Activated CD8-positive, alpha-beta memory T cell treated with anti-CD3 and anti-CD28 coated beads for 24 hours (primary cell): ENCODE measurements at places on chromosomes 5 and 9.

GRCh38 chr5:8907168-8907868 lies 638.6 kb downstream of the SEMA5A start:
- DNase-seq: no peak

DNA sequence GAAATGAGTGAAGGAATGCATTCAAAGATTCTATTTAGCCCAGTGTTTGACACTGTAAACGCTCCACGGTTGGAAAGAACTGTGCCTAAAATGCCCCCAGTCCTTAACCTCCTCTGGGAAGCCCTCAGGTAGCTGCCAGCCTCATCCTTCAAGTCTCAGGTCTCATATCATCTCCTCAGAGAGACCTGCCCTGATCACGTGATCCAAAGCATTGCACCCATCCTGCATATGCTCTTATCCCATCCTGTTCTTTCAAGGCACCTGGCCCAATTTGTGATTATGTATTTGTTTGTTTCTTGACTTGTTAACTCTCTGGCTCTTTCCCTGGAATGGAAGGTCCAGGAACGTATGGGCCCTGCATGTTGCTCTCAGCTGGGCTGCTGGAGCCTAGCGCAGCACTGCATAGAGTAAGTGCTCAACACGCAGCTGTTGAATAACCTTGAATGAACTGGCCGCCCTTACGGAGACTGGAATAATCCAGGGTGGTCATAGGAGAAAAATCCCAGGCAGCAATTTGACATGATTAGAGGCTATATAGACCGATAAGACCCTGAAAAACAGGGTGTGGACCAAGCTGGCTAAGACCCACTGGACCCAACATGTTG lies 8.7 kb downstream of the C1QTNF2 start:
- no peak for DNase-seq

DNA sequence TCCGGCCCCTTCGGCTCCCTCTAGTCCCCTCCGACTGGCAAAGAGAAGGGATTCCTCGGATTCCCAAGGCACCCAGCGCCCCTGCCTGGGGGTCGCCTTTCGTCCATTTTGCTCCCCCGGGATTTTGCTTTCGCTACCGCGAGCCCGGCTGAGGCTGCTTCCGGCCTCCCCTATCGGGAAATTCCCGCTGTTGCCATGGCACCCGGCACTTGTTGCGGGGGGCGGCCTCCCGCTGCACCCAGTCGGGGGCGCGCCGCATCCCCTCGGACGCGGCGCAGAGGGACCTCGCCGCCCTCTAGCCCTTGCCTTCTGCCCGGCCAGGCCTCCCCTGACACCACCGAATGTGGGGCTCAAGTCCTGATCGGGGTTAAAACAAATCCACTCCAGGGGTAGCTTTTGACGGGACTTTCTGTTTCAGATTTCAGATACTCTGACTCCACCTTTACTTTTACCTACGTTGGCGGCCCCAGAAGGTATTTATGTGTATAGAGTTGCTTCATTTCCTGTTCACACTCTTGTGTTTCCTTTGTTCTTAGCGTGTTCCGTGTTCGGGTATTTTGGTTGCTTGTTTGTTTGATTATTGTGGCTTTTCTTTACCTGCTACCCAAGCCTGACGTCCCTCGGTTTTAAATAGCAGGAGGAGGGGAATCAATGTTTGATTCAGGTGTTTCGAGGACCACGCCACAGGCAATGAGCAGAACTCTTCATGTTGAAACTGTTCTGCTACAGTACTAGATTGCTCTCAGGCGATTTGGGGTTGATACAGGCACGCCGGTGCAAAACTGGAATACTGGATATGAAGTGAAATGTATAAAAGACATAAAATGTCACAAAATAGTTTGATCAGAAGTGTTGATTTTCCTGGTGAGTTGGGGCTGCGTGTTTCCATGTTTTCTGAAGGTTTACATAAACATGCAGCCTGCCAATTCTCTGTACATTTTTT lies 1.5 kb downstream of the PARP8 start:
- peak; percentile 96 for DNase-seq

GRCh38 chr5:38257308-38258041 lies 884 bp upstream of the EGFLAM start:
- DNase-seq: no peak

- no peak for DNase-seq
Observed at GRCh38 chr5:137575847-137576246, 76.7 kb upstream of the SPOCK1 start.

DNA sequence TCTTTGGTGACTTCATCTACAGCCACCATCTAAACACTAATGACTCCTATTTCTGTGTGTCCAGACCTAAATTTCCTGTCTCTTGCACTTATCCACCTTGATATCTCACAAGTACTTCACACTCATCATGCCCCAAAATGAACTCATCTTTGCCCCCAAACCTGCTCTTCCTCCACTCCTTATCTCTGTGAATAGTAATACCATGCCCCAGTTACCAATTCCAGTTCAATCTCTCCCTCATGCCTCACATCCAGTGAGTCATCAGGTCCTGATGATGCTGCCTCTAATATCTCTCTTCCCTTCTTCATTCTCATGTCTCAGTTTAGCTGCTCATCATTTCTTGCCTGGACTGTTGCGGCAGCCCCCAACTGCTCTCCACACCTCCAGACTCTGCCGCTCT lies 14.9 kb upstream of the DNAJB5 start:
- no peak for DNase-seq

- no peak for DNase-seq
Observed at GRCh38 chr9:90948156-90948555, 146.5 kb downstream of the SYK start.

DNA sequence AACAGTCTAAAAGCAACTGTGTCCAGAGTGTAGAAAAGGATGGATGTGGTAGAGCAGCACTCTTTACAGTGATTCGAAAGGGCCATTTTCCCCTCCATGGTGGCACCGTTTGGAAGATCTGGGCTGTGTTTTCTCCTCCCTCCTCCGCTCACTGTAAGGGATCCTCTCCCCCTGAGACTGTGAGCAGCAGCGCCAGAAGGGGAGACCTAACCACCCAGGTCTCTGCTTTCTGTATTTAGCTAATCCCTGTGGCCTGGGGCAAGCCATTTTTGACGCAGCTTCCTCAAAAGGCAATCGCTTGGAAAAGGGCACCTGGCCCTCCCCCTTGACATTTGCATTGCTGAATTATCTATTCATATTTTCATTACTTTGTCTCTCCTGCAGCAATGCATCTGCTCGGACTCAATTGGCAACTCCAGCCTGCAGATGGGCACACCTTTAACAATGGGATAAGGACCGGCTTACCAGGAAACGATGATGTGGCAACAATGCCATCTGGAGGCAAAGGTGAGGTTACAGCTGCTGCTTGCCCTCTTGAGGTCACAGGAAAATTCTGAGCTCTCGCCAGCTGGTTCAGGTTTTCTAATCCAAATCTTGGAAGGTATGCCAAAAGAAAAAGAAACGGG lies 244.3 kb upstream of the WWC1 start:
- no peak for DNase-seq

DNA sequence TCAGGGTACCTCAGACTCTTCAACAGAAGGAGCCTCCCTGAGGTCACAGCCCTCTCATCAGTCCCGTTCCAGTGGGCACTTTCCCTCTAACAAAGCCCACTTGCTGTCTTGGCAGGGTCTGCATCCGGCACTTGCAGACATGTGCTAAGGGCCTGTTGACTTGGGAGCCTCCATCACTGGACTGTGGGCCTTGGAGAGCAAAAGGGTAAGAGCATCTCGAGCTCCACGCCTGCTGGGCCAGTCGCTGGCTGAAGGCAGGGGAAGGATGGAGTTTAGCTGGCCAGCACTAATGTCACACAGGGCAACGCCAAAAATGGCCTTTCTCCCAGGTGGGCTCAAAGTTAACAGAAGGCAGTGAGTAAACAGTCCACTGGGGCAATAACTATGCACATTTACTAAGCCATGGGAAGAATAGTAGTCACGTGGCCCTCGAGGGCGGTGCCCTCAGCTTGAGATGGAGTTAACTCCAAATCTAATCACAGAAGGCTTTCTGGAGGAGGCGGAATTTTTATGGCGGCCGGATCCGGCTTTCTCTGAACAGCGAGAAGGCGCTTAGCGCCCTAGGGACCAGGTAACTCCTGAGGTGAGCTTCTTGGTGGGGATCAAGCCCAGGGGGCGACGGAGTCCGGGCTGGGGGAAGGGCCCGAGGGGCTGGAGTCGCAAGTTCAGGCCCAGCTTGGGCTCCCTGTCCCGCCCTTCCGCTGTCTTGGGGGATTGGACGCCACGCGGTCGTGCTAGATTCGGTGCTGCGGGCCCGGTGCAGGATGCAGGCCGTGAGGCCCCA lies 2.0 kb upstream of the NSD1 start:
- DNase-seq: no peak

- no peak for DNase-seq
Observed at GRCh38 chr5:157511651-157512644, 51.9 kb downstream of the NIPAL4 start.

DNA sequence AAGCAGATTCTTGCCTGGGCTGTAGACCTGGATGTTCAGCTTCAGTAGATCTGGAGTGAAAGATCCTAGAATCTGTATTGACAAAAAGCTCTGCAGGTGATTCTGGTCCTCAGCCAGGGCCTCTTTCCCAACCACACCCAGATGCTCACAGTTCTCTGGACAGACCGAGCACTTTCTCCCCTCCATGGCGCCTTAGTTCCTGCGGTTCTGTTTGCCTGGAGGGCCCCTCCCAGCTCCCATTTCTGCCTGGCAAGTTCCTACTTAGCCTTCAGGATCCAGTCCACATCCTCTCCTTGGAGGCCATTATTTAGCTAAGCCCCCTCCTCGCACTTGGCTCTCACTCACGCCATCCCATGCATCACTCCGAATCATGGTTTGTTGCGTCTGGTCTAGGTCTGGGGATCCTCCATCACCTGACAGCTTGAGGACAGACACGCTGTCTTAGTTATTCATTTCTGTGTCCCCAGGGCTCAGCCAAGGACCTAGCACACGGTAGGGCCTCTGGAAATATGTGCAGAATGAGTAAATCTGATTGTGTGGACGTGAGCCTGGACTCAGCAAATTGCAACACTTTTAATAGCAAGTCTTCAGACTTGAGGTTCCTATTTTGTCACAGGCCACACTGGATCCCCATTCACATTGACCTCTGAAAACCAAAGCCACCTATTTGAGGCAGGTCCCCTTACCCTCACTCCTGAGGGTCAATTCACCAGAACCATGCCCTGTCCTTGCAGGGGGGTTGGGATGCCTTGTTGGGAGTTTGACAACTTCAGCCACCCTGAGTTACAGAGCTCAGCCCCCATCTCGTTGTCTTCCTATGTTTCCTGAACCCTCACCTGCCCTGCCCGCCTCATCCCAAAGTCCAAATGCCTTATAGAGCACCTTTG lies 50.7 kb downstream of the COL15A1 start:
- no peak for DNase-seq

GRCh38 chr9:77421506-77422265 lies 226.4 kb downstream of the GNA14 start:
- no peak for DNase-seq

DNA sequence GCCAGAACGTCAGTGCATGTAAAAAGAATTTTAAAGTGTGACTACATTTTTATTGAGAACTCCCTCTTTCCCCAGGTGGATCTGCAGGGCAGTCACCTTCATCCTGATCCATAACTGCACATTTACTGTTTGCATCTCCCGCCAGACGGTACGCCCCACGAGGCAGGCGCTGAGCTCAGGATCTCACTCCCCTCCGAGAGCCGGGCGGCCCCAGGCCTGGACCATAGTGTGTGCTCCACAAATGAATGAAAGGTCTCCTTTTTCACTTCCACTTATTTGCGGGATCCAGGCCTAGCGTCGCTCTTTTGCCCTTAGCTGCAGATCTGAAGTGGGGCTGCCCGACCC lies 378 bp downstream of the DROSHA start:
- no peak for DNase-seq

DNA sequence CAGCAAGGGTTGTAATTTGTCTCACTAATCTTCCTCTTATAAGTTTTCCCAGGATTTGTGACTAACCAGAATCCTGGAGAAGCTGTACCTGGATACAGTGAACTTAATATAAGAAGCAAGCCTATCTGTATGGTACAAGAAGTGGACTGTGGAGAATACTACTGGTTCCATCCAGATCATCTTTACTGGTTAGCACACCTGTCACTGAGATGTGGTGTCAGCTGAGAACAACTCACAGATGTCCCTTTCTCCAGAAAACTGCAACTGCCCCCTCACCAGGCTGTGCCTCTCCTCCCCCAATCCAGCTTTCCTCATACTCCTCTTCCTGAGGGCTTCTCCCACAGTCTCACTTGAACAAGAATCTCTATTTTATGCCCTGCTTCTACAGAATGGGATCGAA lies 4.9 kb downstream of the FBXO10 start:
- no peak for DNase-seq

- no peak for DNase-seq
Observed at GRCh38 chr5:129372025-129372424, 88.1 kb upstream of the ADAMTS19 start.

- DNase-seq: no peak
Observed at GRCh38 chr5:164470312-164470711, 964.9 kb downstream of the MAT2B start.

- DNase-seq: no peak
Observed at GRCh38 chr9:89432986-89433530, 64.9 kb downstream of the SEMA4D start.

DNA sequence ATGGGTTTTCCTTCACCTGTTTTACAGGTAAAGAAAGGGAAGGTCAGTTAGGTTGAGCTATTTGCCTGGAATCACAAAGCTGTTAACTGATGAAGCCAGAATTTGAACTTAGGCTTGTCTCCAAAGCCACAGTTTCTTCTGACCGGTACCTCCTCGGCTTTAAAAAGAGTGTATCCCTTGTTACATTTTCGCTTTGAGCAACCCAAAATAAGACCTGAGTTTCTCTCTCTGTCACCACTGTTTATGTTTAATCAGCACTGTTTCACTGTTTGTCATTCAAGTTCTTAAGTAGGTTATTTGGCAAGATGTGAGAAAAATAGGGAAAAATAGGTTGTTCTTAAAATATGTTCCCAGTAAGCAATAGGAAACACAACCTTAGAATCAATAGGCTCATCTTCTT lies 84.6 kb downstream of the VCAN start:
- DNase-seq: no peak

GRCh38 chr9:99966716-99967115 lies 60.3 kb downstream of the STX17 start:
- DNase-seq: no peak

- peak; percentile 35 for DNase-seq
Observed at GRCh38 chr9:122382901-122383850, 12.4 kb downstream of the PTGS1 start.

DNA sequence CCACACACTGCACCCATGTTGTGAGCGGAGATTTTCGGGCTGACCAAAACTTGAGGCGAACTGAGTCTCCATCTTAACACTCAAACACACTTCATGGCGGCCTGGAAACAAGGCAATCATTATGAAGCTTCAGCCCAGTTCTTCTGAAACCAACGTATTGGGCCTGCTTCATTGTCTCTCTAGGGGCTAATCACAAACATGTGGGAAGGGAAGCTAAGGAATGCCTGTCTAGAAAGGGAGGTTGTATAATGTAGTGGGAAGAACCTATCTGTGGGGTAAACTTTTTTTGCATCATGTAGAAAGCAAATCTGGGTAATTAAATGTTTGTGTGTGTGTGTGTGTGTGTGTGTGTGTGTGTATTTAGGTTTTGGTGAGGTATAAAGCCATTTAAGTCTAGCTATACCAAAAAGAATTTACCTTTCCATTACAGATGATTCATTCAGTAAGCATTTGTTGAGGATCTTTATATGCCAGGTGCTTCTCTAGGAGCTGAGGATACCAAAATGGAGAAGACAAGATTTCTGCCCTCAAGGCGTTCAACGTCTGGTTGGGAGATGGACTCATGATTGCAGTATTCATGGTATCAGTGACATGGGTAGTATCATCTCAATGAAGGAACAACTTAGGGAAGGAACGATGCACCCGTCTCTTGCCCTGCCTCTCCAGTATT lies 29.4 kb downstream of the SLC1A3 start:
- no peak for DNase-seq

- peak; percentile 65 for DNase-seq
Observed at GRCh38 chr5:96336351-96336985, 96.6 kb downstream of the PCSK1 start.
